Skeletal muscle cell (primary cell): ENCODE measurements at places on chromosomes 6 and 20.

- no peak for DNase-seq
Measured at GRCh38 chr20:14902432-14903089, 565.1 kb upstream of the FLRT3 start.

DNA sequence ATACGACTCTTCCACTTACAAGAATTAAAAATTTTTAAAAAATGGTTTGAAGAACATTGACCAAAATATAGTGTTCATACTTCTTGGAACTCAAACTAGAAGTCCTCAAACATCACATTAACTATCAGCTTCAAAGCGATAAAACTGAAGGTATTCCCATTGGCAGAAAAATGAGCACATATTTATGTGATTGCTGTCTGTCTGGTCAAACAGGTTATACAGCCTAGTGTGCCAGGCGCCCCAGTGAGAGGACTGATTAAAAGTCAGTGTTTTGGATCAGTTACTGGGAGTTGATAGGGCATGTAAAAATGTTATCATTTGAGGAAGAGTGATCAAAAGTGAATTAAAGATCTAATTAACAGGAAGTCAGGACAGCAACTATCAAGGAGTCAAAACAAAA lies 738.8 kb downstream of the HDGFL1 start:
- DNase-seq: no peak

DNA sequence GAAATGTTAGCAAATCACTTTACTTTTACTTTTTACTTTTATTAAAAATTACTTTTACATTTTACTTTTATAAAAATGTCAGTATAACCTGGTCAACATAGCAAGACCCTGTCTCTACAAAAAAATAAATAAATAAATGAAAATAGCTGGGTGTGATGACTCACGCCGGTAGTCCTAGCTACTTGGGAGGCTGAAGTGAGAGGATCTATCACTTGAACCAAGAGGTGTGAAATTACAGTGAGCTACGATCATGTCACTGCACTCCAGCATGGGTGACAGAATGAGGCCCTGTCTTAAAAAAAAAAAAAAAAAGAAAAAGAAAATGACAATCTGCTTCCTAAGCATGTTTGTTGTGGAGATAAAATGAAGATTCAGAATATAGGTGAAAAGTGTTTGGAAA lies 31.0 kb upstream of the FBXO30 start:
- no peak for DNase-seq

DNA sequence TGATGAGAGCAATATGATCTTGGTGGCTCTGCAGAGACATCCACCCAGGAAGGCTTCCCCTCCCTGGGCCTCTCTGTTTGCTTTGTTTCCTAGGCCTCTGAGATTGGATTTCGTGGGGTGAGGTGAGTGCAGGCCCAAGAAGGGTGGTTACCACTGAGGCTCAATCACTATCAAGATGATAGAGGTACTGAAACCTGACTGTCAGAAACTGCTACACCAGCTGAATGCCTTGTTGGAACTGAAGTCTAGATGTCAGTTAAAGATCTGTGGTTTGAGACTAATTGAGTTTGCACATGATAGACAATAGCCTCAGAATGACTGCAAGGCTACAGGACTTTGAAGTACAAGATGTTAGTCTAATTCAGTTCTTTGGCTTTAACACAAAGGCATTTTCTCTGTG lies 15.2 kb downstream of the VNN1 start:
- no peak for DNase-seq

GRCh38 chr6:151998784-151999183 lies 191.3 kb downstream of the ESR1 start:
- no peak for DNase-seq

DNA sequence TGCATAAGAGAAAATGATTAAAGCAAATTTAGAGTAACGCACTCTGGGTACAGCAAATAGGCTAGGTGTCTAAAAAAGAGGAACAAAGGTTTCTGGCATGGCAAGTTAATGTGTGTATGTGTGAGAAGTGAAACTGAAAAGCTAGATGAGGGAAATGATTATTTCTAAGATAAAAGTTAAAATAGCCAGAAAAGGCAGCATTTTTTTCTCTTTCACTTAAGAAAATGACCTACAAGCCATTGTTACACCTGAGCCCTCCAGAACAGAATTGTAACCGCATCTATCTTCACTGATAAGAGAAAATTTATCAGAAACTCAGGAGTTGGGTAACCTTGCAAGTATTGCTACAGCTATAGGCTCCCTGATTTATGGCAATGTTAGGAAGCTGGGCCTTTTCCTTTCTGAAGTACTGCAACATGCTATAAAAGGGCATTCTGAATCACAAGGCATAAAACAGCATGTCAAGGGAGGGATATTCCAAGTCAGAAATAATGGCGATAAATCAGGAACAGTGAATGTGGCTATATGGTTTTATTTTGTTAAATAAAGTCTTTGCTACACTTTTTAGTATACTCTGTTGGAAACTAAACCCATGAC lies 395.3 kb downstream of the TBC1D32 start:
- no peak for DNase-seq

DNA sequence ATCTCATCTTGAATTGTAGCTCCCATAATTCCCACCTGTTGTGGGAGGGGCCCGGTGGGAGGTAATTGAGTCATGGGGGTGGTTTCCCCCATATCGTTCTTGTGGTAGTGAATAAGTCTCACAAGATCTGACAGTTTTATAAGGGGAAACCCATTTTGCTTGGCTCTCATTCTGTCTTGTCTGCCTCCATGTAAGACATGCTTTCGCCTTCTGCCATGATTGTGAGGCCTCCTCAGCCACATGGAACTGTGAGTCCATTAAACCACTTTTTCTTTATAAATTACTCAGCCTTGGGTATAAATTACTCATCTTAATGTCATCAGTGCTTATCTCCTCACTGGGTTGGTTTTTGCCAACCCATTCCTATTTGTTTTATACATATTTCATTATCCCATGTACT lies 142.0 kb upstream of the GMDS start:
- no peak for DNase-seq

GRCh38 chr6:144055121-144055931 lies 40.0 kb downstream of the SF3B5 start:
- no peak for DNase-seq
